Activated CD8-positive, alpha-beta memory T cell treated with anti-CD3 and anti-CD28 coated beads for 24 hours (primary cell): ENCODE measurements at places on chromosomes 3 and 15.

- peak; percentile 55 for DNase-seq
These were observed 264.3 kb downstream of the PLCL2 start for GRCh38 chr3:17149076-17149475.

DNA sequence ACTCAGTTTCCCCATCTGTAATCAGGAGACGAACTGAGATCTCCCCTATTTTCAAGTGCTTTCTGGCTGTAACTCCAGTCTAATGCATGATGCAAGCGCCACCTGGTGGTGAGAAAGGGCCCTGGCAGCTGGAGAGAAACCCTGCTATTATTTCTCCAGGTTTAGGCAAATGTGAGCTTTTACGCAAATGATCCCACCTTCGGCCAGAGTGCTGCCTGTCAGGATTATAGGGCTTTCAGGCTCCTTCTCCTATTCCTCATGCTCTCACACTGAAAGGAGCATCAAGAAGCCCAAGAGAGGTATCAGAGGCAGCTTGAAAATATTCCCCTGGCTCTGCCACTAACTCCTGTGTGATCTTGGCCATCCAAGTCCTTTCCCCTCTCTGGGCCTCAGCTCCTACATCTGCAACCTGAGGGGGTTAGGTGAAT, 93.9 kb upstream of the RASGRF1 start:
- peak; percentile 85 for DNase-seq

DNA sequence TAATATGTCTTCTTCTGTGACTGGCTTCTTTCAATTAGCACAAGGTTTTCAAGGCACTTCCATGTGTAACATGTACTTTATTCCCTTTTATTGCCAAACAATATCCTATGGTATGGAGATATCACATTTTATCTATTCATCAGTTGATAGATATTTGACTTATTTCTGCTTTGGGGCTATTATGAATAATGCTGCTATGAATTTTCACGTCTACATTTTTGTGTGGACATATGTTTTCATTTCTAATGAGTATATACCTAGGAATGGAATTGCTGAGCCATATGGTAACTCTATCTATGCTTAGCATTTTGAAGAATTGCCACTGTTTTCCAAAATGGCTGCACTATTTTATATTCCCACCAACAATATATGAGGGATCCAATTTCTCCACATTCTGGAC, 3.6 kb upstream of the AGTR1 start:
- DNase-seq, result no peak

DNA sequence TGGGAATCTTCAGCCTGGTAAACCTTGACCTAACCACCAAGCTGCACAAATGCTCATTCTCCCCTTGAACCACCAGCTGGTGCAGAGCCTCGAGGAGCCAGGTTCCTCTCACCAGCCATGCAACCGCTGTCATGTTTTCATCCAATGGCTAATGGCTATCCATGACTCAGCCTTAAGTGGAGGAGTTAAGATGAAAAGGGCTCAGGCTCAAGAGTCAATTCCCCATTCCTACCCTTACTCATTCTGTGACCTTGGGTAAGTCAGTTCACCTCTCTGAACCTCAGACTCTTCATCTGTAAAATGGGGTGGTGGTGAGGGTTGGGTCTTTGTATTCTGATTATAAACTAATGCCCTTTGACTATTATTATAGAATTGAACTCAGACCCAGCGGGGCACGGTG, 515.6 kb downstream of the SHQ1 start:
- no peak for DNase-seq

DNA sequence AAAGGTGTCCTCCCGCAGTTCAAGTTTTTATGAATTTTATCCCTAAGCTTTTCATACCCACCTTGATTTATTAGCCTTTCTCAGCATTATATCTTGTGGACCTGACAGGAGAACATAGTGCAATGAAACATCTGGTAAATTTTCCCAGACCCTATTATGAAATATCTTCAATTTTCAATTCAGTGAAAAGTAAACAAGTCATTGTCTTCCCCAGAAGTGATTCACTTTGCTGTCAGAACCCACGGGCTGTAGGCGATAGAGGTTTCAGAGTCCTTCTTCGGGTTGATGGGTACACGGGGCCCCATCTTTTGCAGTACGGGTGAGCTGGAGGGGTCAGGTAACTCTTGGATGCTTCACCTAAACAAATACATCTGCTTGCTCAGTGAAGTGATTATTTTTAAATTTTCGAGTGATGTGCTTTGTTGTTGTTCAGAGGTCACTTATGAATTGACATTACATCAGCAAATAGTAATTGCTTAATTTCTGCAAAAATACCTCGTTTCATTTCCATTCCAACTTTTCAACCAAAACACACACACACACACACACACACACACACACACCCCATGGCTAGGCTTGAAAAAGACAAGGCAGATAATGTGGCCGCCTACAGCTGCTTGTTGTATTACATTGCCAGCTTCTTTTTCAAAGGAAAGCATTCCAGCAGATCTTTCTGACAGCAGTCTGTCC, 102.9 kb downstream of the SEMA6D start:
- DNase-seq, result no peak

DNA sequence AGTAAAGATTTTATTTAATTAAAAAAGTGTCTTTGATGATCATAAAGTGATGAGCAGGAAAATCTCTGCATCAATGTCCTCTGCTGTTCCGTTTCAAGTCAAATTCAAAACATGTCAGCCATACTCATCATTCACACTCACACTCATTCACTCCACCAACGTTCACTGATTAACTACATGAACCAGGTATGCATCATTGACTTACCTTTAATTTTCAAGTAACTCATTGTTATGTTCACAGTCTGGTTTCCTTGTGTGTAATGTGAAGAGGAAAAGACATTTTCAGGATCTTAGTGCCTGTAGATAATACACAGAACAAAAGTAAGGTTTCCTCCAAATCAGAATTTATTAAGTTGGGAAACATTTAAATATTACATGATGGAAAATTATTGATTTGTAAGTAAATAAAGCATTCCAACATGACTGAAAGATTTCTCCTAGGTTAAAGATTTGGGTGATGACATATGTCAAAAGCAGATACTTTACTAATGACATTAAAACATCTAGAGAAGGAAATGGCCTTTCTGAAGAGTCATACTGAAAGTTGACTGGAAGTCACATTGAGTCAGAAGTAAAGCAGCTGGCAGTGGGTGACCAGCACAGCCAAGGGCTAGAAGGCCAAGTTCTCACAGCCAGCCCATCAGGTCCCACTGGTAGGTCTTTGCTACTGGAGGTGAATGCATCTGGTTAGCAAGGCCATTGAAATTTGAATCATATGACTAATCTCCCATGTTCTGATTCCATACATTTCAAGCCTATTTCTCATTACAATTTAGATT, 251.9 kb downstream of the CDIN1 start:
- DNase-seq, result no peak

GRCh38 chr15:39629371-39629770, 48.5 kb downstream of the THBS1 start:
- peak; percentile 74 for DNase-seq

DNA sequence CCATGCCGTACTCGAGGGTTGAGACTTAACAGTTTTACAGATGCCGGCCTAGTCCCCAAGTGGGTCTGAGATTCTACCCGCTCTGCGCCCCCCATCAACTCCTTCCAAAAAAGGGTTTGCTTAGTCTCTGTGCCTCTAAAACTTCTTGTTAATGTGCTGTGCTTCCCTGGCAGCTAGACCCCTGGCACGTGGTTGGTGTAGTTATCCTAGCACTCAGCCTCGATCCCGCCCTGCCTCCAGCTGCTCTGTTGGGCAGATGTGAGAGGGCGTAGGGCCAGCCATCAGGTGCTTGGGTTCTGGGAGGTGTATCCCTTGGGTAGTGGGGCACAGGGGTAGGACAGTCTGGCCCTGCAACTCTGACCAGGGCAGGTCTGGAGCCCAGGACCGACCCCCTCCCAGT, 79.5 kb downstream of the FBLN2 start:
- no peak for DNase-seq

GRCh38 chr3:138289701-138290100, 40.0 kb downstream of the NME9 start:
- no peak for DNase-seq

DNA sequence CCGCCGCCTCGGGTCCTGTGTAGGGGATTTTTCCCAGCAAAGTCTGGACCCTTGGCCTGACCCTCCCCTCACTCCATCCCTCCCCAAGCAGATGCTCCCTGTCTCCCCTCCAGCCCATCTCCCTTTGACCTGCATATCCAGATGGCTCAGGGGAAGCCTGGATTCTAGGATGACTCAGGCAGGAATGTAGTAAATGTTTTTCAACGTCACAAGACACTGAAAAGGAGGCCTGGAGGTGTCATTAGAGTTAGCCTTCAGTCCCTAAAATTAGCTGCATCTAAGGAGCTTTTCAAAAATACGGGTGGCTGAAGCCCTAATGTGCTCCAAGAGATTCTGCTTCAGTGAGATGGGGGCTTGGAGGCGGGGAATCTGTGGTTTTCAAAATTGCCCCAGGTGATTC, 7.2 kb downstream of the ACAN start:
- no peak for DNase-seq

DNA sequence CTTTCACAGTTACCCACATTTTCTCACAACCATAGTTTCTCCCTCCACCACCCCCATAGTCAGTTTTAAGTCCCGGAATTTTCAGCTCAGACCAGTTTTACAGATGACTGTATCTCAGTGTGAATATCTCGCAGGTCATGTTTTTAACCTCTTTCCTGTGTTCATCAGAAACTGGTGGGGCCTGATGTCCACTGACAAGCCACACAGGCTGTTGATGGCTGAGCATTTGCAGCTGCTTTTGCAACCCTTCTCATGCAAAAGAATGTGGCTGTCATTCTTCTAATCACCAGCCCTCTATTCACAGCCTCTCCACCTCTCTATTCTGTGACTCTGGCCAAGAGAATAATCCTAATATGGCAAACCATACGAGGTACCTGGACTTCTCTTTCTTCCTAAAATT, 8.5 kb downstream of the GYG1 start:
- no peak for DNase-seq

DNA sequence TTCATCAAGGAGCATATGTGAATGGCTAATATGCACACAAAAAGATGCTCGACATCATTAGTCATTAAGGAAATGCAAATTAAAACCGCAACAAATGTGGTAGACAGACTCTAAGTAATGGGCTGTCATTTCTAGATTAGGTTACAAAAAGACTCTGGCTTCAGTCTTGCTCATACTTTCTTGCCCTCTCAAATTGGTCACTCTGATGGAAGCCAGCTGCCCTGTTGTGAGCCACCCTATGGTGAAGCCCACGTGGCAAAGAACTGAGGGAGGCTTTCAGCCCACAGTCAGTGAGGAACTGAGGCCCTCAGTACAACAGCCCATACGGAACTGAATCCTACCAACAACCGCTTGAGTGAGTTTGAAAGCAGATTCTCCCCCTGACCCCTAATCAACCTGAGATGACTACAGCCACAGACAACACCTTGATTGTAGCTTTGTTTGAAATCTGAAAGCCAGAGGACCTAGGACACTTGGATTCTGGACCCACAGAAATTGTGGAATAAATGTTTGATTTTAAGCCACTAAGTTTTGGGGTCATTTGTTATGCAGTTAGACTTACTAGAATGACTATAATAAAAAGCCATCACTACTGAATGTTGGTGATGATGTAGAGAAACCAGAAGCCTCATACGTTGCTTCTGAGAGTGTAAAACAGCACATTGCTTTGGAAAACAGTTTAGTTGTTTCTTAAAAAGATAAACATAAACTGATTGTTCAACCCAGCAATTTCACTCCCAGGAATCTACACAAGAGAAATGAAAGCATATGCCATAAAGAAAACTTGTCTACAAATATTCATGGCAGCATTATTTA, 45.7 kb downstream of the EHHADH start:
- no peak for DNase-seq

GRCh38 chr15:79169526-79170133, 79.0 kb upstream of the RASGRF1 start:
- no peak for DNase-seq

DNA sequence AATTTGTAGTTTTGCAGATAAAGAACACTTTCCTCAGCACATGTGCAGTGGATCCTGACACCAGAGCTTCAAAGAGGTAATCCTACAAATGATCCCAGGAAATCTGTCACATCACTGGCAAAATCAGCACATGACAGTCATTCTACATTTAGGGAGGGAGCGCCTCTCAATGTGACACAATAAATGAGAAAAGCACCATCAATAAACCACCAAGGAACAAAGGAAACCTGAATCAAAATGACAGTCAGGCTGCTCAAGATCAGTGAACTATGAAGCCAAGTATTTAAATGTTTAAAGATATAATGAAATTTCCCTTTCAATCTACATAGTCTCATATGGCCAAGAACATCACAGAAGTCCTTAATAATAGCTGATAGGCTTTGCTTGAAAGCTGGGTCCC, 119.5 kb downstream of the LRRN1 start:
- DNase-seq, result no peak

- DNase-seq, result no peak
These were observed 332.0 kb upstream of the RASGRP1 start for GRCh38 chr15:38896647-38897046.

DNA sequence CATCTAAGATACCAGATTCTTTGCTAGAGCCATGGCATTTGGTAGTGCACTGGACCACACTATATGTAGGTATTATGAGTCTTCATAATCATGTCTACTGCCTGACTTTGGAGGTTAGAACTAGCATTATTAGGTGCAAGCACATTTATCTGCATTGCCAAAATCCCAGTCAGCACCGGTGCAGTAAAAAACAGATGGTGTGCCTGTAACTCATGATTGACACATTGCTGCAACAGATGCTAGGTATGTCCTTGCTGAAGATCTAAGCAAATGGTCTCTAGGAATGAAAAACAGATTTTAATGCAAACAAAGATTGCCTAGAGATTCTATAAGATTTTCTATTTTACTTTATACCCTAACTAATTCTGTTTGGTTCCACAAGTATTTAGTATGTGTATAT, 47.7 kb downstream of the MYO5A start:
- DNase-seq, result no peak

- DNase-seq, result no peak
These were observed 40.6 kb upstream of the TMEM108 start for GRCh38 chr3:132997404-132998185.

- DNase-seq, result peak; percentile 60
These were observed 475 bp upstream of the SPINT1 start for GRCh38 chr15:40843261-40843884.

DNA sequence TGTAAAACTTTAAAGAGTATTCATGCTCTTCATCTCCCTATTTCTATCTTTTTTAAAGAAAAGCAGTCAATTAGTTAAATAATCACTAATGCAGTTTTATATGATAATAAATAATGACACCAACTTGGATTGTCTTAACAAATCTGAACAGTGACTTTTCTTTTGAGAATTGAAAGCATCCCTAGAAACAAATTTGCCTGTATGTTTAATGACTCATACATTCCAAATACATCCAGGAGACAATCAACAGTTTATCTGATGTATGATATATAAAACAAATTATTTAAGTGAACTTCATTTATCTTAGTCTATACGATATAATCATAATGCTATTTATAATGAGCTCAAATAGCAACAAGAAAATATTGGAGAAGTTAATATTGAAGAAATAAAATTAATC, 78.0 kb downstream of the ALCAM start:
- DNase-seq, result no peak

DNA sequence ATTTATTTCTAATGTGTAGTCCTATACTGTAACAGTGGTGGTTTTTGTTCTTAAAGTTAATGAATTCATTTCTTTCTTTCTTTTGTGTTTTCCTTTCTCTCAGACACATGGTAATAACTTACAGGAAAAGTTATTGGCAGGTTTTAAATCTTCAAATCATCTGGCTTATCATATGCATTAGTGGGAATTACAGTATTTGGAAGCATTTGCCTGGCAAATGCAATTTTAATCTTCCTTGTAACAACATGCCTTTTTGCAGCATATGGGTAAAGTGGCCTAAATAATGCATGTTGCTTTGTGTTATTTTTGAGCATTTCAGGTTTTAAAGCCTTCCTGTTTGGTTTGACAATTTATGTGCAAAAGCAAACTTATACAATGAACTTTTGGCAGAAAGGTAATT, 66.8 kb downstream of the GALK2 start:
- no peak for DNase-seq

- DNase-seq, result no peak
These were observed 40.8 kb downstream of the EOMES start for GRCh38 chr3:27681249-27681748.
